Spinal cord (tissue), 10 donors: ENCODE measurements at places on chromosomes 2 and 18. TPM values are rescaled to one million over a fixed set of nuclear protein-coding genes. Genes with fewer than 3 reads are reported as not detected.

CROCC2 gene
- total RNA-seq, result 0.30 TPM

DSG2 gene
- total RNA-seq, result 12.2 TPM

DUSP2 gene
- 5.2 TPM for total RNA-seq

DNA sequence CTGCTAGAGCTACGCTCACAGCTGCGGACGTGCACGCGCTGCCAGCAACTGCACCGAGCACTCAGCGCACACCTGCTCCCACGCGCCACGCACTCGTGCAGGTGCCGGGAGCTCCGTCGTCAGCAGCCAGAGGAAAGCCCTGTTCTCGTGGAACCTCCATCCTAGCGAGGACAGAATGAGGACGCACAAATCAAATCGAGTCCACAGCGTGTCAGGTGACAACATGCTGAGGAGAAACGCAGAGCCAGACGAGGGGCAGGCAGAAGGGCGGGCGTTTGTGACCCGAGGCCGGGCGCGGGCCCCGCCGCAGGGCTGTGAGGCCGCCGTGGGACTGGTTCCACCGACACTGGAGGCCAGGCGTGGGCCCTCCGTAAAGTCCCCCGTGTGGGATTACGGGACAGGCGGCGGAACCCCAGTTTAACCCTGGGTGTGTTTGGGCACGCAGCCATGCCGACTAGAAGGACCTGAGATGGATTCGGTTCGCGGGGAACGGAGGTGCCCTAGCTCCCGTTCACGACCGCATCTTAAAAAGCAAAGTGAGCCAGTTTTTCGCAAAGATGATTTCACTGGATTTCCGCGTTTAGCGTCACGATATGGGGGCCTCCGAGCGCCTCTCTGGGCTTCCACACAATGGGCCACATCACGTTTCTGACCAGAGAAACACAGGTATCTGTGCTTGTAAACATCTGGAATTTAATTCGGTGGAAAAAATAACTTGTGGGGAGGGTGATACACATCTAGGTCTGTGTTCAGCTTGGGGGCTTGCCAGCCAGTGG lies 26.9 kb upstream of the ALKAL2 start:
- no peaks in the 10 kb centered on the region for H3K4me1 ChIP-seq
- H3K4me3 ChIP-seq, result no peak overlapping the region
- H3K27me3 ChIP-seq, result no peaks in the 10 kb centered on the region

PLEKHH2 gene
- total RNA-seq, result 19.8 TPM

GRCh38 chr2:111034146-111034545 lies 86.6 kb upstream of the BCL2L11 start:
- DNase-seq, result no peak
- H3K27me3 ChIP-seq, result no peaks in the 10 kb centered on the region
- H3K36me3 ChIP-seq, result no peaks in the 10 kb centered on the region
- no peak overlapping the region for H3K4me3 ChIP-seq

- no peak for DNase-seq
- H3K36me3 ChIP-seq, result no peaks in the 10 kb centered on the region
- H3K27me3 ChIP-seq, result no peaks in the 10 kb centered on the region
- no peak overlapping the region for H3K27ac ChIP-seq
- H3K4me3 ChIP-seq, result no peak overlapping the region
Measured at GRCh38 chr2:10232096-10232815, 70.4 kb upstream of the HPCAL1 start.
